ENCODE measurements at places on chromosomes 7 and 10. TPM values are rescaled to one million over a fixed set of nuclear protein-coding genes. Genes with fewer than 3 reads are reported as not detected.

GRCh38 chr7:115136796-115137443, 215.0 kb downstream of the MDFIC start:
- no peak for DNase-seq

DNA sequence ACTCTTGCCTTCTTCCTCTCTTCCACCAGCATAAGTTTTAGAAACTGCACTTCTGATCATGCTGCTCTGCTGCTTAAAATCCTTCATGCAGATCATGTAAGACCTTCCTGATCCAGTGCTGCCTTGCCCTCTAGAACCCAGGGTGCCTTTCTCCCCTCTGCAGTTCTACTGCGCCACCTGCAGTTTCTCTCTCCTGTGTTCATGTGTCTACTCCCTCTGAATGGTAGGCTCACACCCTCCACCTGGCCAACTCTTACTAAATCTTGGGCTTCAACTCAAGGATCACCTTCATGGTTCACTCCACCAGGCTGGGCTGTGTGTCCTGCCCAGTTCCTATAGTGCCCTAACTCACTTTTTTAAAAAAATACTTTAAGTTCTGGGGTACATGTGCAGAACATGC, 174.6 kb upstream of the ITGB1 start:
- no peak for DNase-seq

The CFAP43 gene
- total RNA-seq = 0.06 TPM

GRCh38 chr7:134935701-134936100, 50.6 kb upstream of the AGBL3 start:
- DNase-seq = peak; percentile 44

The LRRC18 gene
- not detected for total RNA-seq

The CCZ1B gene
- total RNA-seq = 21.1 TPM

DNA sequence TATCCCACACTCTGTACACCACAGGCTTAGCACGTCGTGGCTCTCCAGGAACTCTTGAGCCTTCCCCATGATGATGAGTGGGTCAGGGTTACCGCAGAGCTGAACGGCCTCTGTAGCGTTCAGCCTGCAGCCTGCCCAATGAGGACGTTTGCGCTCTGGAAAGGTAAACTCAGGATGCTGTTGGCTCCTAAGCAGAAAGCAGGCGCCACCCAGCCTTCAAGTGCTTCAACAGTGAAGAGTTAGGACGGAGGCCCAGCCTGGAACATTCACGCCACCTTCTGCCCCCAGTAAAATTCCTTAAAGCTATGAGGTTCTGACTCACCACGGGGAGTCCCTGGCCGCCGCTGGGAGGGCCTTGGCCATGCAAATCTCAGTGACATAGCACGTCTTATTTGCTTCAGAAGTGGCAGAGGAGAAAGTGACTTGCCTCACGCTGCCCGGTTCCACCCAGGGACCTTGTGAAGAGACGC, 161.5 kb upstream of the SH2B2 start:
- peak; percentile 85 for DNase-seq

- DNase-seq = no peak
Observed at GRCh38 chr10:16519908-16520861, 1.5 kb downstream of the C1QL3 start.

The ABCA13 gene
- total RNA-seq = 3.4 TPM

GRCh38 chr10:94098896-94099295, 105.2 kb downstream of the PLCE1 start:
- no peak for DNase-seq

The GPNMB gene
- 206 TPM for total RNA-seq

The UTF1 gene
- not detected for total RNA-seq

GRCh38 chr10:4512671-4513240, 313.3 kb upstream of the AKR1E2 start:
- peak; percentile 80 for DNase-seq

DNA sequence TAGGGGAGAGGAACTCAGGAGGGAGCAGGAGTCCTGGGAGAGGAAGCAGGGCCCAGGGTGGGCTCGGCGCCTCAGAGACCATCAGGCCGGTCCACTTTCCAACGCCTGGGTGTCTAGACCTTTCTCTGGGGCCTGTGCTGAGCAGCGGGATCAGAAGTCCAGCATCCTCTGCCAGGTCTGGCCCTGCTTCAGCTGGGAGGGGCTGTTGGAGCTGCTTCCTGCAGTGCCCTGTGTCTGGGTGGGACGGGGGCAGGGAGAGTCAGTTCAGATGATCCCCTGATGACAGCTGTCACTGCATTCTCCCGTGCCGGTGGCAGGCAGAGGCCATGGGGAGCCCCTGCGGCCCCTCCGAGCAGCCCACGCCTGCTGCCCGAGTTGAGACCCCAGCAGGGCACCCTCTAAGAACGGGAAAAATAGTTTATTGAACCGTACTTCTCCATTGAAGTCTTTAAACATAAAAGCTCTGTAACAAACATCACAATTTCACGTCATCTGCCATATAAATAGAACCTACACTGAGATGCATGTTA, 23.3 kb downstream of the AP5Z1 start:
- no peak for DNase-seq

GRCh38 chr7:30911561-30911969, at the start of gene AQP1:
Gene AQP1, plus strand, starts transcription at chr7:30911853. Its CDS starts 57 bp downstream, at chr7:30911910.
- no peak for DNase-seq

The LIPF gene
- not detected for total RNA-seq

The PPRC1 gene
- 26.0 TPM for total RNA-seq

- DNase-seq = no peak
Observed at GRCh38 chr7:28195910-28196620, 15.5 kb upstream of the JAZF1 start.

DNA sequence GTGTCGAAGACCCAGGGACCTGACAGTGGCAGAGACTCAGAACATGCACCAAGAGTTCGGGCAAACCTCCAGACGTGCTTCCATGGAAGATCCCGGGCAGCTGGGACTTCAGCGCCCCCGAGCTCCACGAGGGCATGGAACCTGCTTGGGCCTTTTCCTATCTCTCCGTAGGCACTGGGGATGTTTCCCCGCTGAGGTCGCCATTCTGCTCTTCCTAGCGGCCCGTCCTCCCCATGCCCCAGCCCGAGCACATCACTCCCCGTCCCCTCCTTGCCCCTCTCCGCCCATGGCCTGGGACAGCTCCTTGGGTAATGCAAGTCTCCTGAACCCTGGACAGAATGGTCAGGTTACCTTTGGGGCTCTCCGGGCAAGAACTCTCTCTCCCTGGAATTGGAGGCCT, 32.3 kb upstream of the SHH start:
- DNase-seq = no peak

The IGFBP3 gene
- 14.0 TPM for total RNA-seq

GRCh38 chr7:44063894-44064651, 1.3 kb downstream of the PGAM2 start:
- no peak for DNase-seq

- DNase-seq = peak; percentile 36
Observed at GRCh38 chr10:37860494-37861190, 3.2 kb upstream of the ZNF248 start.

GRCh38 chr10:68327889-68328786, 3.7 kb upstream of the HNRNPH3 start:
- peak; percentile 83 for DNase-seq

The COL26A1 gene
- total RNA-seq = not detected

The MSS51 gene
- total RNA-seq = 1.4 TPM

DNA sequence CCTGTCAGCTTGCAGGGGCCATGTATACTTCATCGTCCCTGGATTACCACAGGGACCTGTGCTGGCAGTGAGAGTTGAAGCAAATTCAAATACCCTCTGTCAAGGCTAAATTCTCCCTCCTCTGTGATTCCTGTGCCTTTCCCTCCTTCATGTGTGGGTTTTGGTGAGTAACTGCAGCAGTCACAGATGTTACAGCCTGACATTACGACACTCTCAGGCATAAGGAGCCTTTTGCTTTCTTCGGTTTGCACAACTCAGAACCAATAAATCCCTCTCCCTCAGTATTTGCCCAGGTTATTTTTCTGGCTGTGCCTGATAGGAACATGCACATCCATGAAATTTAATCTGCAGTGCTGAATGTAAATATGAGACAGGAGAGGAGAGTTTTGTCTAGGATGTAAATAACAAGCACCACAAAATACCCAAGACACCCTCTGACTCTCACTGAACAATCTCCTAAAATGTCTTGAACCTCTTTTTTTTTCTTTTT, 997.2 kb upstream of the GHITM start:
- no peak for DNase-seq

- DNase-seq = peak; percentile 22
Observed at GRCh38 chr7:28596245-28596935, 184.1 kb downstream of the CREB5 start.

GRCh38 chr7:151552352-151553028, 32.8 kb upstream of the RHEB start:
- no peak for DNase-seq

DNA sequence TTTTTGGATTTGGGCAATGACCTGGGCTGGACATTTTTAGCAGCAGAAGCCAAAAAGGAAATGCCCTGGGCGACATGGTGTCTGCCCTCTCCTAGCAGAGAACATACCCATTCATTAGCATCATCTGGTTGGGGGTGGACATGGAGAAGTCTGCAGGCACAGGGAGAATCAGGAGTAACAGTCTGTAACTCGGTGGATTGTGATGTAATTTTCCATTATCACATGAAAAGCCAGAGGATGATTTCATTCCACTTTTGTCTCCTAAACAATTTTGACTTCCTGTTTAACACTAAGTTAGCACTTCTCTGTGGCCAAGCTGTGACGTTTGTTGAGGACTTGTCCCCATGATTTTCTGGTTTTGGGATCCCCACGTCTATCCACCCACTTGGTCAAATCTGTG, 153.8 kb upstream of the HABP2 start:
- DNase-seq = no peak

The EPHB6 gene
- 0.32 TPM for total RNA-seq

DNA sequence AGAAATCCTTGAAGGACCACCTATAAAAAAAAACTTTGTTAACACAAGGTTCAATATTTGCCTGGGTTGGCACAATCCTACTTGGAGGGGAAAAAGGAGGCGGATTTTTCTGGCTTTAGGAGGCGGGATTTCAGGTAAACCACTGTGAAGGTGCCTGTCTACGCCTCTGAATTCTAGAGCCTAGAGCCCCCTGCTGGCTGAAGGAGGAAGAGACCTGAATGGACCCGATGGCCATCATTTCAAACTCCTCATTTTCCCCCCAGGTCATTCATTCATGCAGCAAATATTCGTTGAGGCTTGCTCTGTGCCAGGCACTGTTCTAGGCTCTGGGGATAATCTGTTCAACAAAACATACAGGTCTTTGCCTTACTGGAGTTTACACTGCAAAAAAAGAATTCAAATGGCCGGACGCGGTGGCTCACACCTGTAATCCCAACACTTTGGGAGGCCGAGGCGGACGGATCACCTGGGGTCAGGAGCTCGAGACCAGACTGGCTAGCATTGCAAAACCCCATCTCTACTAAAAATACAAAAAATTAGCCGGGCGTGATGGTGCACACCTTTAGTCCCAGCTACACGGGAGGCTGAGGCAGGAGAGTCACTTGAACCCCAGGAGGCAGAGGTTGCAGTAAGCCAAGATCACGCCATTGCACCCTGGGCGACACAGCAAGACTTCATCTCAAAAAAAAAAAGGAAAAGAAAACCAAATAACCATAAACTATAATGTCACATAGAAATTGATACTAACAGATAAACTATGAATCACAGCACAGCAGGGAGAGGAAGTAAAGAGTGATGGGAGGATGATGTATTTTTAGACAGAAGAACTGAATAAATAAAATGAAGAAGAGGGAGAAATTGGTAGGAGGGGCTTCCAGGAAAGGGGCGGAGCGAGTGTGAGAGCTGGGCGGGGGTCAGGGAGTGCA, 90.1 kb upstream of the NFE2L3 start:
- peak; percentile 18 for DNase-seq

GRCh38 chr10:2964632-2965296, 102.6 kb upstream of the PFKP start:
- no peak for DNase-seq

GRCh38 chr7:54419209-54419608, 123.0 kb upstream of the VSTM2A start:
- no peak for DNase-seq

- DNase-seq = peak; percentile 32
Observed at GRCh38 chr10:104209575-104210198, 22.5 kb downstream of the CFAP43 start.

The KRIT1 gene
- 71.3 TPM for total RNA-seq

- peak; percentile 64 for DNase-seq
Observed at GRCh38 chr10:90417029-90417428, 440.8 kb downstream of the HTR7 start.

The PLAC9 gene
- not detected for total RNA-seq

GRCh38 chr10:120174491-120174890, 282.0 kb downstream of the SEC23IP start:
- DNase-seq = no peak

DNA sequence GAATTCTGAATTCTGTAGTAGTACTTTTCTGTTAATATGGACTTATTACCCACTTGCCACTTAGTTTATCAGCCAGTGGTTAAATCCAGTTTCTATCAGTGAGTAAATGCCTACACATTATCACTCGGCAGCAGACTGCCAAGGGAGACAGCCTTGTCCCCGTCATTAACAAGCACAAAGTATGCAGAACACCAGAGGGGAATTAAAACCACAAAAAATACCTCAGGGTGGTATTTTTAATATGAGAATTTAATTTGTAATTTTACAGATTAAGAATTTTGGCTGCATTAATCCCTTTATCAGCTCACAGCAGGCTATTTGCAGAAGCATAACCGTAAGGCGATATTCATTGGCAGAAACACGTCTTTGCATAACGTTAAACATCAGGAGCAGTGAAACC, 150.0 kb upstream of the FZD1 start:
- no peak for DNase-seq

DNA sequence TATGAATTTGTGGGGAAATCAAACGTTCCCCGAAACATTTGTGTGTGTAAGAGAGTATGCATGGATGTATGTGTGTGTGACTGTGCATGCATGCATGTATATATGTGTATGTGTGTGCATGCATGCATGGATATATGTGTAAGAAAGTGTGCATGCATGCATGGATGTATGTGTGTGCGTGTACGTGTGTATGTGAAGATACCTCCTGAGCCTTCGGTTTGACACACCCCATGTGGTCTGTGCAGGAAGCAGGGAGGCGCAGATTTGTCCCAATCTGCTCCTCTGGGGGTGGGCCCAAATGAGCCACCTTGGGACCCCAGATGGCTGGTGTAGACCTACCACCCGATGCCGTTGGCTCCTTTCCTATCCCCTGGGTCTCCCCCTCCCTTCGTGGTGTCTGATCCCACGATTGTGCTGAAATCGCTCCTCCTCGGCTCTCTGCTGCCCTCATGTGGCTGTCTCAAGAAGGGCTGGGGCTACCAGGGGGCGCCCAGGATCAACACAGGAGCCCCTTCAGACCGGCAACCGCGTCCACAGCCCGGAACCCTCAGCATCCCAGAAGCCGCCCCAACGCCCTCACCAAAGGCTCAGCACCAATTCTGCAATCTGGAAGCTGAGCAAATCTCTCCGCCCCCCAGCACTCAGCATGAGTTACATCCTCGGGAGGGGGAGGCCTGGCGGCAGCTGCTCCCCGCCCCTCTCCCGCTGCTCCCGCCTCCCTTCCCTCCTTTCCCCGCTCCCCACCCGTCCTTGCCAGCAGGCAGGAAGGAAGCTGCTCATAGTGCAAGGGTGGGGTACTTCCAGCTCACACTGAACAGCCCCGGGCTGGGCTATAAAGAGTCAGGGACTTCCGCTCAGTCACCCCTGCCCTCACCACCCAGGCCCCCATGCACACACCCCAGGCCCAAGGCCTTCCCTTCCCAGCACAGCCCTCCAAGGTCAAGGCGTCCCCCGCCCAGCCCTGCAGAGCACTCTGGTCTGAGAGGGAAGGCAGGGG, 2.3 kb upstream of the NOS3 start:
- peak; percentile 19 for DNase-seq

The TSPAN33 gene
- 0.57 TPM for total RNA-seq

The GRID2IP gene
- total RNA-seq = not detected

- DNase-seq = no peak
Observed at GRCh38 chr7:41752615-41753014, 49.7 kb upstream of the INHBA start.

- no peak for DNase-seq
Observed at GRCh38 chr7:38273286-38273995, at the start of gene TARP. Gene TARP, minus strand, starts transcription at chr7:38273636.

GRCh38 chr10:75111907-75112679, 637 bp downstream of the SAMD8 start:
- DNase-seq = peak; percentile 55
